ENCODE measurements at places on chromosomes 7 and 10.

DNA sequence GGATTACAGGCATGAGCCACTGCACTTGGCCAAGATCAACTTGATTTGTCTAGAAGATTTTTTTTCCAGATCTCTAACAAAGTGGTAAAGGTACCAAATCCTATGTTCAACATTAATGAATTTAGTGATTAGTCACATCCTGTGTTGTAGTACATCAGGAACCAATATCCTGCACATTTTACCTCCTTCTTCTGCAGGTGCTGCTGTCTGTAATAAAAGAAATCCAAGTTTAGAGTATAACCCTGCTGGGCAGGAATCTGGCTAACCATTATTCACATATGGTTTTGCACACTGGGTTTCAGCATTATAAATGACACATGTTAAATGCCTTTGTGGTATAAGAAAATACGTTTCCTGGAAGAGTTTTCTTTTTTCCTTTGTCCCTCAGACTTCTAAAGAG, 10.8 kb downstream of the PARD3 start:
- DNase-seq = no peak

- no peak for DNase-seq
Observed at GRCh38 chr10:128028508-128029289, 97.5 kb downstream of the MKI67 start.

- DNase-seq = no peak
Observed at GRCh38 chr7:39594988-39595620, 28.3 kb upstream of the RALA start.

- DNase-seq = no peak
Observed at GRCh38 chr7:21743493-21743892, 200.7 kb downstream of the DNAH11 start.

DNA sequence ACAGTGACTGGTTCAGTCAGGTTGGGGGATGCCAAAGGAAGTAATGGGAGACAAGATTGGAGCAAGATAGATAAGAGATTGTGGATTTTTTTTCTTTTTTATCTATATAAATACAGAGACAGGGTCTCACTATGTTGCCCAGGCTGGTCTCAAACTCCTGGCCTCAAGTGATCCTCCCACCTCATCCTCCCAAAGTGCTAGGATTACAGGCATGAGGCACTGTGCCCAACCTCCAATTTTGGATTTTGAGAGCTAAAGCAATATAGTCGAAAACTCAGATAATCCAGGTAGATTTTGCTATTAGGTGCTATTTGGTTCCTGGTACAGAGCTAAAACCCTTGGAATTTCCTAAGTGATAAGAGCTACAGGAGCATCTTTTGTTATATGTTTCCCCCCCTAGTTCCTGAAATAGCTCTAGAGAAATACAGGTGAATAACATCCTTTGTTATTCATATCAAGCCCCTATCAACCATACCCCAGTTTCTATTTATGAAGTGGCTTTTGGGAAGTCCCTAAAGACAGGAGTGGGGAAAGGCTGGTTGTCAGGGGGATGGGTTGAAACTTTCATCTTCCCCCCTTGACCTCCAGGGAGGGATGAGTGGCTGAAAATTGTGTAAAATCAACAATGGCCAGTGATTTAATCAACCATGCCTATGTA, 151.2 kb downstream of the CFTR start:
- no peak for DNase-seq

GRCh38 chr7:131412031-131412430, 84.4 kb downstream of the MKLN1 start:
- DNase-seq = no peak

GRCh38 chr10:113273181-113274163, 279.4 kb upstream of the HABP2 start:
- DNase-seq = no peak

GRCh38 chr7:33420311-33420940, 291.1 kb downstream of the BBS9 start:
- DNase-seq = no peak

DNA sequence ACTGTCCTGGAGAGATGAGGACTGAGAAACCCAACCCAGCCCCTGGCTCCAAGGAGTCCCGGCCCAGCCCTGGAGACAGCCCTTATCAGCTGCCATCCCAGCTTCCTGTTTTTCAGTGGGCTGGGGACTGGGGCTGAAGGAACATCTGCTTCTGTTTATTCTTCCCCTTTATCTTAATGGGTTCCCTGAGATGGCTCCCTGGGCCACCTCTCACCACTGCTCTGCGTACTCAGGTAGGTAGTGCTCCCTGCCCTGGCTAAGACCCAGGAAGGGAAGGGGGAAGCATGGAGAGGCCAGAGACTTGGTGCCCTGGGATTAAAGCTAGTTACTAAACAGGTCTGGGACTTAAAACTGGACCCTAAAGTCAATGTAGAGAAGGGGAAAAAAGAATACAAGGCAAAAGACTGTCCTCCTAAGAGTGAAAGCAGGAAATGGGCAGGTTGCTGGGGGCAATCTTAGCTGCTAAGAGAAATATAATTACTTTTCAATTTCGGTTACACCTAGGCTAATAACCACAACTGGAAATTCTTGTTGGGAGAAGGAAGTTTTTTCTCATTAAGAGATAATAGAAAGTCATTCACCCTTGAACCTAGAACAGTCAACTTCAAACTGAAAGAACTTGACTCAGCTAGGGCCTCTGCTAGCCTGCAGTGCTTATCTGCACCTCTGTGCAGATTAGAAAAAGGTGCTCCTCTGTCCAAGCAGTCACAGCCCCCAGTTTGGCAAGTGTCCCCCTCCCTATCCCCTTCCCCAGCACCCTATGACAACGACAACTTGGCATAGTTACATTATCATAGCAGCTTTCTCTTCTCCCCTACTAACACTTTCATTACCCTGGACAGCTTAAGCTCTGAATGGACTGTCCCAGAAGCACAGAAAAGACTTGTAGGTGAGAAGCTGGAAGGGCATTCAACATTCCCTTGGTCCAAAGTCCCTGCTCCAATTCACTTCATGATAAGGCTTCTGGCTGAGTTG, 65.6 kb upstream of the KDM7A start:
- DNase-seq = no peak

- DNase-seq = no peak
Observed at GRCh38 chr10:101221549-101221948, 7.7 kb downstream of the LBX1 start.

GRCh38 chr7:5677538-5678294, 103.7 kb downstream of the RNF216 start:
- DNase-seq = no peak

DNA sequence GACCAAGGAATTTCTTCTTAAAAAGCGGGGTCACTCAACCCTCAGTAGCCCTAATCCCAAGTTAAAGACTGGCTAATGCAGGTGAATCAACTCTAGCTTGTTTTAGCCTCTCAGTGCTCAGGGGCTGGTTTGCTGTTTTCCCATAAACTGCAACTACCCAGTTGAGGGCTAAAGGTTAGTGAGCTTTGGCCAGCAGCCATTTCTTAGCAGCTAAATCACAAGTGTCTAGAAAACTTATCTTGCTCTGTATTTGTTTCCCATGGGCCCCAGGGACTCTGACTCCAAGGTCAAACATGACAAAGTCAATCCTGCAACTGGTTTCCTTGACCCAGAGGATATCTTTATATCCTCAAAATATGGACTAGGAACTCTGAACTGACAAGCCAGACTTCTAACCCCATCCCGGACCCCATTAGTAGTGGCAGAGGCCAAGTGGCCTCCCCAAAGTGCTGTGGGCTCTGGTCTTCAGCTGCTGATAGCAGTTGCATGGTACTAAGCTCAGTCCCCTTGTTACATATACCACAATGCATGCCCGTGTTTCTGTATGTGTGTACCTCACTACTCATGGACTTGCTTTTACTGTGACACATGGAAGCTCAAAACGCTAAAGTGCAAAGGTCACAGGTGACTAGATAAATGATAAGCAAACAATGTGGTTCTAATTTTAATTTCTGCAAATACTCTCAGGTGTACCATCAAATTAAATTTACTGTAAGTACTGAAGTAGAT, 793.0 kb upstream of the IGFBP3 start:
- DNase-seq = no peak

- no peak for DNase-seq
Observed at GRCh38 chr7:145831616-145832206, 284.9 kb upstream of the CNTNAP2 start.
